Renal pelvis (tissue), 12 donors: ENCODE measurements at places on chromosomes 4 and X. TPM values are rescaled to one million over a fixed set of nuclear protein-coding genes. Genes with fewer than 3 reads are reported as not detected.

Gene MUC7
- polyA plus RNA-seq, result 0.09 TPM

DNA sequence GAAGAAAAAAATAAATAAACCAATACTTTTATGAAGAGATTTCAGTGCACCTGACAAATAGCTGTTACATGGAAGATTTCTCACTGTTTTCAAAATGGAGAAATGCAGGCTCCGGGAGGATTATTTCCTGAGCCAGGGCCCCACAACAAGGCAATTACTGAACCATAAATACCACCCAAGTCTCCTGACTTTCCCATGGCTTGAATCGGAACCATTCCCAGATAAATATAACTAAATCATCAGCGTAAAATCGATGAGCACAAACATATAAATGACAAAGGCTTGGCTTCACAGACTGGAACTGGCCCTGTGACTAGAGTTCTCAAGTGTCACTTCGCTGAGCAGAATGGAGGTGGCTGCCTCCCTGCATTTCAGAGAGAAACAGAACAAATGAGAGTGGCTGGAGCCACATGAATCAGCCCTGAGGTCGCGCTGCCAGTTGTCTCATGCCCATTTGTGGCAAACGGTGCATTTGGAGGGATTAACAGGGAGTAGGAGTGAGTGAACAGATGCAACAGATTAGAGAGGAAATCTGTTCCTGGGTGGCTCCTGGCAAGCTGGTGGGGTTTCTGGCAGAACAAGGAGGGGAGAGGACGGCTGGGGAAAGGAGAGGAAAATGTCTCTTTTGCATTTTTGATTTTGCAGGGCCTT is 57.3 kb upstream of the STIM2 start:
- no peak for DNase-seq

Gene BEX5
- polyA plus RNA-seq, result 10.0 TPM

- no peak for DNase-seq
These were observed 712 bp downstream of the STX18 start for GRCh38 chr4:4541040-4541631.

- no peak for DNase-seq
These were observed 102.8 kb downstream of the C4orf51 start for GRCh38 chr4:145782756-145783155.

Gene FREM3
- 0.07 TPM for polyA plus RNA-seq

- DNase-seq, result no peak
These were observed 37.1 kb downstream of the SRPX start for GRCh38 chrX:38183596-38183995.

- DNase-seq, result no peak
These were observed 7.3 kb downstream of the TRIM75 start for GRCh38 chr4:165060938-165061337.

DNA sequence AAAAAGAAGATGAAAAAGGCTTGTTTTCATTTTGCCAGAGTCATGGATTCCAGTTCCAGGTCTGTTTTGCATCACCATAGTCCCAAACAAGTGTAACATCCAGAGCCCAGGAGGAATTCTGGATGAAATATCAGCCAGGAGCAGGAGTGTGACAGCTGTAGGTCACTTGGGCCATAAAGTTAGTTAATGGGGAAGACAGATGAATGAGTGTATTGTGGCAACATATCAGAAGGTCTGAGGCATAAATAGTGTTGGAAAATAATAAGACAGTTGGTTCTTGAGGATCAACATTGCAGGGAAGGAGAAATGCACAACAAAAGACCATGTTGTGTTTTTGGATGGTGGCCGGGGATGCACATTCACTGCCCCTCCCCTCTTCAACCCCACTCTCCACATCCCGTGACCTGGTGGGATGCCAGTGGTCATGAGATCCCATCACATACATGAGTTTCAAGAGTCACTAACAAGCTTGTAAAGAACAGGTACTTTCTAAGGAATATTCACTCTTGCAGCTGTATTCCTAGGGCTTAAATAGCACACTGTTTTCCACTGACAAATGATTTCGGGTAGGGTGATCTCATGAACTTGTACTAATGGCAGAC is 83.1 kb upstream of the IGFBP7 start:
- DNase-seq, result peak; percentile 52

GRCh38 chr4:6755088-6755753 is 27.3 kb upstream of the KIAA0232 start:
- no peak for DNase-seq

GRCh38 chr4:10117359-10118047 is 904 bp upstream of the WDR1 start:
- DNase-seq, result peak; percentile 61

Gene STAP1
- not detected for polyA plus RNA-seq

GRCh38 chr4:109610489-109610888 is 50.4 kb downstream of the MCUB start:
- no peak for DNase-seq

GRCh38 chr4:42646013-42646784 is 10.7 kb downstream of the ATP8A1 start:
- DNase-seq, result no peak

DNA sequence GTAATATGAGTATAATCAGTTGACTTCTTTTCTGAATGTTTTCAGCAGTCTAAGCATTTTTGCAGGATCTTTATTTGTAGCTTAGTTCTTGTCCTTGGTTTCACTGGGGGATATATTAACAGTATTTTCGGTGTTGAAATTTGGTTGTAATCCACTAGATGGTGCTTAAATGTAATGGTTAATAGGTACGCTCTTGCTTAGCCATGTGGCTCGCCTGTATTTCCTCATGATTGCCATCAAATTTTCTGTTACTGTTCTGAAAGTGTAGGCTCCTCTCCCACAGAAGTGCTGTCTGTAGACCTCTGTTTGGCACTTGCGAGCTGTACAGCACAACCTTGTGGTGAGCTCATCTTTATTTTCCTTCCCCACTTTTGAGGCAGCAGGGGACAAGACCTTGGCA is 3.9 kb upstream of the FAAH2 start:
- no peak for DNase-seq

- DNase-seq, result no peak
These were observed 35.3 kb downstream of the NPFFR2 start for GRCh38 chr4:72067051-72067450.

DNA sequence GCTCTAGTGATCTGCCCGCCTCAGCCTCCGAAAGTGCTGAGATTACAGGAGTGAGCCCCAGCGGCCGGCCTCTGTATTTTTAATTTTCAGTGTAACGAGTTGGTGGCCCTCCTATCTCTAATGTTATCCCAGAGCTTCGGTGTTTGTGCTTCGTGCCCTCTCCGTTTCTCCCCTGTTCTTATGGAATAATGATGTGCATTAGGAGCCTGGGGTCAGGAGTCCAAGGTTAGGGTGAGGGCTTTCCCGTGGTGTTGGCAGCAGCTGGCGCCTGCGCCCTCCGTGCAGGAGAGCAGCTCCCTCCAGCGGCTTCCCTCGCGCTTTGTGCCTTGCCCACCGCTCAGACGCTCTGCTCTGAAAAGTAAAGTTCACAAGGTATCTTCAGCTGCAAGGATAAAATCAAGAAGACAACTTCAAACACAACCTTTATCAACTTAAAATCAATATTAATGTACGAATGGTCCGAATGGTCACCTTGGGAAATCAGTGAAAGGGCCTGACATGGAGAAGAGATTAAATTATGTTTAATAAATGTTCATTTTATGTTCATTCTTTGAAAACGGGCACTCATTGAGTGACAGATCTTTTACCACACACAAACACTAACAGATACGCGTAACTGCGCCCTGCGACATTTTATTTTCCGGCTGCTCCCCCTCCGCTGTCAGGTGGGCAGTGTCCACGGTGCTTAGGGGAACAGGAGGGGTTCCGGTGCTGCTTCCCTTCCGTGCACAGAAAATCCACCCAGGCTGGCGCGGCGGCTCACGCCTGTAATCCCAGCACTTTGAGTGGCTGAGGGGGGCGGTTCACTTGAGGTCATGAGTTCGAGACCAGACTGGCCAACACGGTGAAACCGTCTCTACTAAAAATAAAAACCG is 62.4 kb downstream of the TRAPPC11 start:
- peak; percentile 46 for DNase-seq

DNA sequence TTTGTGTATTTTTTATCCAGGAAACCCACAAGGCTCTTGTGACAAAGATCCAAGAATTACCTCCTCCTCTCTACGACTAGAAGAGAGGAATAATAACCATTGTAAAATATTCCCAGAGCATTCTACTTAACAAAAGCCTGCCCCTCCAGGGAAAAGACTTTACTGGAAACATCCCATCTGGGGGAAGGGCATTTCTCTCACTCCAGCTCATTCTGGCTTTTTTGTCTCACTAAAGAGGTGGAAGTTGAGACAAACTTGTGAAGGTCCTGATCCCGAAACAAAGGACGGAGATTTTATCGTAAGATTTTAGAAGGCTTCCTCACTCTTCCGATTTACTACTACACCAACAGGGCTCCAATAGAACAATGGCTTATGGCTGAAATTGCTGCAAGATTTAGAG is 692.0 kb upstream of the GRID2 start:
- no peak for DNase-seq

GRCh38 chr4:105059337-105059736 is 87.3 kb upstream of the TET2 start:
- DNase-seq, result no peak

GRCh38 chrX:130105244-130105643 is 5.1 kb downstream of the ELF4 start:
- no peak for DNase-seq

DNA sequence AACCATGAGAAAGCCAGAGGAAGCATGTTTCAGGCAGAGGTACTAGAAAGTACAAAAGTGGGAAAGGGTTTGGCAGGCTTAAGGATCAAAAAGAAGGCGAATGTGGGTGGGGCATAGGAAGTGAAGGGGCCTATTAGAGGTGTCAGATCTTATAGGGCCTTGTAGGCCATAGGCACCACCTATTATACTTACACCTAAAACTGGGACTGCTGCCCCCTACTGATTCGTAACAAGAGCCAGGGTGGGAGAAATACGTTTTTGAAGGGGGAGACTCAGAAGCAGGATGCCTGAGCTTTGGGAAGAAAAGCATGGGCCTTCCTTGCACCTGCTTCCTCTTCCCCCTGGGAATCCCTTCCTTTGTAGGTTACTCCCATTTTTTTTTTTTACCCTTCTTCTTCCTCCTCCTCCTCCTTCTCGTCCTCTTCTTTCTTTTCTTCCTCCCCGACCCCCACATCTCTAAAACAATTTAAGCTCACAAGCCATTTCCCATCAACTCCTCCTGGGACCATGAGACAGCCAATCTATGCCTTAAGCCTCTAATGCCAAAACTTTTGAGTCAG is 40.7 kb upstream of the GPC3 start:
- no peak for DNase-seq

- peak; percentile 82 for DNase-seq
These were observed at the start of gene PITX2 for GRCh38 chr4:110622841-110623717. Gene PITX2, minus strand, starts transcription at chr4:110623077. Its CDS starts 617 bp downstream, at chr4:110622460.

GRCh38 chr4:36445480-36445879 is 164.1 kb downstream of the DTHD1 start:
- DNase-seq, result no peak

DNA sequence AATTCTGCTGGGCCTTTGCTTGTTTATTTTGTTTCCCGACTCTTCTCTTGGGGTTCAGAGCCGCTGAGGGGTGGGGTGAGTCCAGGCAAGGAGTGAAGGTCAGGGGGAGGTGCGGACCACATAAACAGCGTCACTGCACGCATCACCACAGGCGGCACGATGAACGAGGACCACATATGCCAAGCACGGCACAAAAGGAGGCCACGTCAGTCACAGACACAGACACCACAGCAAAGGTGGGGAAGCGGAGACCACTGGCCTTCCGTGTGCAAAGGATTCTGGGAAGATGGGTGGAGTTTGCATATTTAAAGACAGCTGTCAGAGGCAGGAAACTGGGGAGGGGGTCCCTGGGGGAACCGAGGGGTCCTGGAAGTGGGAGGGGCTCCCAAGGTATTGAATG is 10.3 kb upstream of the TIMP1 start:
- no peak for DNase-seq

- peak; percentile 21 for DNase-seq
These were observed 76.0 kb downstream of the INTS6L start for GRCh38 chrX:135596495-135596894.

DNA sequence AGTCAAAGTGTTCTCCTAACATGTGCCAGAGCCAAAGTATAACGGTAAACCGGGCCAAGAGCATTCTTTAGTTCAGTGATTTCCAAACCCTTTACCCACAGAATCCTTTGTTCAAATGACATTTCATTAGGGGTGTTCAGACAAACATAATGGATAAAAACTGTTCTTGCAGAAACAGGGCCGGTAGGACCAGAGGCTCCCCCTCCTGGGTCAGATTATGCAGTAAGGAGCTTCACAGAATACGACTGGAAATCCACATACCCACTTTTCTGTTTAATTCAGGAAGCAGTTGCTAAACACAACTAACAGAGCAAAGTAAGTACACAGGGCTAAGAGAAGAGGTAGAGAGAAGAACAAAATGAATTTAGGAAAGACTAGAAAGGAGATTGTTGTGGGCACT is 46.6 kb upstream of the TMEM184C start:
- DNase-seq, result no peak

Gene RENBP
- 24.7 TPM for polyA plus RNA-seq

GRCh38 chrX:46819136-46819535 is 17.7 kb upstream of the RP2 start:
- no peak for DNase-seq

DNA sequence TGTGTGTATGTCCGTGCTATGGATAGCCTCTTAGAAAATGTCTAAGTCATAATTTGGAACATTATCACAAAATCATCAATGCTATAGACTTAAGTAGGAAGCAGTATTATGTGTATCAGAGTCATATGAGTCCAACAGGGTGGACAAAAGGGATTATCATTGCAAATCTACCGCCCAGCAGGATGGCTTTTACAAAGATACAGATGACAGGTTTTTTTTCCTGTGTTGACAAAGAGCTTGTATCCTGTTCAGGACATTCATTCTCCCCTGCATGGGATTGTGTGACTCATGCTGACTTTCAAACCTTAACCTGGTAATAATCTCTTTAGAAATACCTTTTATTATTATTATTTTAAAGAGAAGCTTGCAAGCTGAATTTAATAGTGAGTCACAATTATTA is 310.3 kb upstream of the GNPDA2 start:
- DNase-seq, result no peak

- no peak for DNase-seq
These were observed 52.9 kb downstream of the FRMPD3 start for GRCh38 chrX:107502316-107502715.

- peak; percentile 64 for DNase-seq
These were observed at the start of gene SPOCK3 for GRCh38 chr4:167234316-167234881. Gene SPOCK3, minus strand, starts transcription at chr4:167234494.

- no peak for DNase-seq
These were observed 32.9 kb upstream of the MID1 start for GRCh38 chrX:10653302-10653701.

GRCh38 chr4:6224735-6225134 is 24.4 kb upstream of the JAKMIP1 start:
- no peak for DNase-seq

DNA sequence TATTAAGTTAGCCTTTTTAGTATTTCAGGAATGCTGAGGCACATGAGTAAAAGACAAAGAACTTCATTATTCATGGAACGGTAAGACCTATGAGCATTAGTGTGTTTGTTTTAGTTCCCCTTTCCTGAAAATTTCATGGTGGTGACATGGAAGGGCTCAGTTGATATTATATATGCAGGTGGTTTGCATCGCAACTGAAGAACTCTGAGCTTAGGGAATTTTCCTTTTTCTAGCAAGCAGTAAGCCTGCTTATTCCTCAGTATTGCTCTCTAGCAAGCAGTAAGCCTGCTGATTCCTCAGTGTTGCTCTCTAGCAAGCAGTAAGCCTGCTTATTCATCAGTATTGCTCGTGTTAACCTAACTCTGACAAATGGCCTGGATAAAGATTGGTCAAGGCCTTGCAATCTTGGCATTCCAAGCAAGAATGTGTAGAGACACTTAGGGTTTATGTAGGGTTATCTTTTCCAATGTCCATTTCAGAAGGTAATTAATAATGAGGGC is 37.7 kb upstream of the MAGEB18 start:
- DNase-seq, result no peak

Gene GSPT2
- polyA plus RNA-seq, result 21.0 TPM

Gene PCDH7
- 17.4 TPM for polyA plus RNA-seq
